IPS-NIHi11 (cell line): ENCODE measurements at places on chromosomes 16 and 17.
A peak's percentile ranks its signal among the peaks of the same experiment; 100 is the strongest.

DNA sequence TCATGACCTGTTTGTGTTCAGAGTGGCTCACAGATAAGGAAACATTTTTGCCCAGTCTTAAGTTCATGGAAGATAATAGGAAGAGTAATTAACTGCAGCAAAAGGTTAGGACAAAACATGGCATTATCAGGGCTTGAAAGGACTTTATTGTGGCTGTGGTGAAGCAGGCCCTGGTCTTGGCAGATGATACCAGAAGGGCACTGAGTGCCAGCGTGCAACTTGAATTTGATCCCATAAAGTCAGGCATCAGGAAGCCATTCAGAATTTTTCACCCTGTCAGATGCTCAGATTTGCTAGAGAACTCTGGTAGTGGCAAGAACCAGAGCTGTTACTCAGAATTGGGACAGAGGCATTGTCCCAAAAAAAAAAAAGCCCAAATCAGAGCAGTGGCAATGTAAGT is 11.2 kb upstream of the COG7 start:
- no peak for DNase-seq

DNA sequence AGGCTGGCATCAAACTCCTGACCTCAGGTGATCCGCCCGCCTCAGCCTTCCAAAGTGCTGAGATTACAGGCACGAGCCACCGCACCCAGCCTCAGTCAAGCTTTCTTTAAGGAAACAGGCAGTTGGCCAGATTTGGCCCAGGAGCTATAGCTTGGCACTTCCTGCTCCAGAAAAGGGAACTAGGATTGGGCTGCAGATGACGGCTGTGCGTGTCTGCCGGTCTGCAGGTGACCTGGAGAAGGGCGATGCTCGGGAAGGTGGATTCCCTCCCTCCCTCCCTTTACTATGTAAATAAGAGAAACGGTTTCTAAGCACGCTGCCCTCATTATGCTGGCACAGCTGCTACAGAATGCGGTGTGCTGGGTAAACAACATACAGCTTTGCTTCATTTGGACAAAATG is 215.9 kb downstream of the RPTOR start:
- DNase-seq = no peak

DNA sequence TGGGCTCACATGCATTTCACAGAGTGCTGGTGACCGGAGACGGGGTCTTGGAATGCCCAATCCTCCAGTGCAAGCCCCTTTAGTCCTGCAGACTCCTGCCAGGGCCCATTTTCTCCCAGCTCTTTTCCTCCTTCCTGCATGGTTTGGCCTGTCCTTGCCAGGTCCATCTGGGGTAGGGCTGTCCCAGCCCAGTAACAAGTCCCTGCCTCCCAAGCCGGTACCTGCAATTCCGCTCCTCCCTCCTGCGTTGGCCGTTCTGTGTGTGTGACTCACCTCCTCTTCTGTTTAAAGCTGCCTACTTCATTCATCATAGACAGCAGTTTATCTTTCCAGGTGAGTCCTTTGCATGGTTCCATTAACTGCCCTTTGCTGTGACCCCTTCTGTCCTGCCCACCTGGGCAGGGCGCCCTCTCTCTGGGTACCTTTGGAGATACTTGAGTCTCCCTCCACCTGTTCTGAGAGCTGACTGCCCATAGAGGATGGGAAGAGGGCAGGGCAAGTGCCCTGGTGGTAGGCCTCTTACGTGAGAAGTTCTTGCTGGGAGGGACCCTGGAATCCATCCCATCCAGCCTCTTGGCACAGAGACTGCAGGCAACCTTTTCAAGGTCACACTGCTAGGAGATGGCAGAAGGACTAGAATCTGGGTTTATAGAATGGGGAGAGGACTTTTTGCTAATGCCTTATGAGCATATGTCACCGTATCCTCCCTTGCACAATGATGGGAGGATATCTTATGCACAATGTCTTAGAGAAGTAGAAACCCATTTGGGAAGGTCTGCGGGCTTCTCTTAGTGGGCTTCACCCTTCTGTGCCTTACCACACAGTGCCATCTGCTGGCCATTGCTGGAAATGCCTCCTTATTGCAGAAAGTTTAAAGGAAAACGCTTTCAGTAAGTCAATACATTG is 29.7 kb upstream of the LGALS9 start:
- peak; percentile 80 for DNase-seq

DNA sequence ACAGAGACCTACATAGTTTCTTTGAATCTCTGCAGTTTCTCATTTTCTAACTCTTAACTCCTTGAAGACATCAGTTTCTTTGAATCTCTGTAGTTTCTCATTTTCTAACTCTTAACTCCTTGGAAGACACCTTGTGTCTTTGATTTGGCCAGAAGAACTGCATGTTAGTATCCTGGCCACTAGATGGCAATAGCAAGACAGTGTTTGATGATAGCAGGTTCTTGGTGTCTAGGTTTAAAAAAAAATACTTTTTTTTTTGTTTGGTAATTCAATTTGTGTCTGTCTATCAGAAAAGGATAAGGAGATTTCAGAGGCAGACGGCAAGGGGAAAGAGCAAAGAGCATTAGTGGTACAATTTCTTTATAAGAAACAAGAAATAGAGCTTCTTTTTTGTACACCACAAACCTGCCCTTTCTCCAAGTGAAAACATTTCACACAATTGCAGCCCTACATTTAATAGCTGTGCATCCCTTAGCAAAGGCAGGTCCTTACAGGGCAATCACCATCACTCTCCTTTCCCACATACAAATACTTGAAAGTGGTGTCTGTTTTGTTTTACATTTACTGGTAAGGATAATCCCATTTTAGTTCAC is 1324.9 kb upstream of the CDH8 start:
- DNase-seq = peak; percentile 52

DNA sequence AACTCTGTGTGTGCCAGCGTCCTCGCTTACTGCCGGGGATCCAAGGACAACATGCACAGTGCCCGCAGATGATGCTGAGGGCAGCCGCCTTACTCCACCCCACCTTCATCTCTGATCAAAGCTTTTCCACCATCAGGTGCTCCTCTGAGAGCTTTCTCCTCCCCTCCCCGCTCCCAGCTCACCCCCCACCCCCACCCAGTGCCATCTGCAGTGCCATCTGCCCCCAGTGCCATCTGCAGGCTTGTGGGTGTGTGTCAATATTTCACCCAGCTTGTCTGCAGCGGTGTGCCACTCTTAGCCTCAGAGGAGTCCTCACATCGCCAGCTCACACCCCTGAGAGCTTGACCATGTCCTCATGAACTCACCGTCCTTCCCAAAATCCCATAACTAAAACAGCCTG is 98.2 kb upstream of the NOL11 start:
- no peak for DNase-seq

DNA sequence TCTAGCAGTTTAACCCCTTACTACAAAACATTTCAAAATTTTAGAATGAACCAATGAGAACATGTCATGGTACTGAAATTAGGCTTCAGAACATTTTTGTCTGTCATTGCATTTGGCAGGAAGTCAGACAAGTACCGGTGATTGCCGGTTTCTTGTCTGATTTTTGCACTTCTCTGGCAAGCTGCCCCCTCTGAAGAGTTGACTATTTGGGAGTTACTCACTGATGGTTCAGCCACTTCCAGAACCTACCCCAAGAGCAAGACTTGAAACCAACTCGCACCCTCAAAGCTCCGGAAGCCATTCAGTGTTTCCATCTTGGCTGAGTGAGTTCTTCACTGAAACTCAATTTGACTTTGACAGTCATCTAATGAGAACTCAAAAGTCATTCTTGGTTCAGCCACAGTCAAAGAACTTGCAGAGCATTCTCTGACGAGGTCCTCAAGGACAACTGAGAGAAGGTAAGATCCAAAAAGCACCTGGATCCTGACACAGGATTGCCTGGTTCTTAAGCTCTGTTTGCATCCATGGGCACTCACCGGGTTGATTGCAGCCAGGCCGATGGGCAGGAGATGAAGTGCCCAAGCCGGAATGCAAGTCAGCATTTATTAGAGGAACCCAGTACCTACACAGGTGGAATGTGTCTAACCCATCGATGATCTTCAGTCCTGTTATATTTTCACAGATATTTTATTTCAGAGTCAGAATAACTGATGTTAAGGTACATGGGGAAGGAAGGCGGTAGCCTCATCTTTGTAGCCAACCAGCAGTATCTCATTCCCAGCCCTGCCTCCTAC is 93.6 kb downstream of the USP22 start:
- no peak for DNase-seq

DNA sequence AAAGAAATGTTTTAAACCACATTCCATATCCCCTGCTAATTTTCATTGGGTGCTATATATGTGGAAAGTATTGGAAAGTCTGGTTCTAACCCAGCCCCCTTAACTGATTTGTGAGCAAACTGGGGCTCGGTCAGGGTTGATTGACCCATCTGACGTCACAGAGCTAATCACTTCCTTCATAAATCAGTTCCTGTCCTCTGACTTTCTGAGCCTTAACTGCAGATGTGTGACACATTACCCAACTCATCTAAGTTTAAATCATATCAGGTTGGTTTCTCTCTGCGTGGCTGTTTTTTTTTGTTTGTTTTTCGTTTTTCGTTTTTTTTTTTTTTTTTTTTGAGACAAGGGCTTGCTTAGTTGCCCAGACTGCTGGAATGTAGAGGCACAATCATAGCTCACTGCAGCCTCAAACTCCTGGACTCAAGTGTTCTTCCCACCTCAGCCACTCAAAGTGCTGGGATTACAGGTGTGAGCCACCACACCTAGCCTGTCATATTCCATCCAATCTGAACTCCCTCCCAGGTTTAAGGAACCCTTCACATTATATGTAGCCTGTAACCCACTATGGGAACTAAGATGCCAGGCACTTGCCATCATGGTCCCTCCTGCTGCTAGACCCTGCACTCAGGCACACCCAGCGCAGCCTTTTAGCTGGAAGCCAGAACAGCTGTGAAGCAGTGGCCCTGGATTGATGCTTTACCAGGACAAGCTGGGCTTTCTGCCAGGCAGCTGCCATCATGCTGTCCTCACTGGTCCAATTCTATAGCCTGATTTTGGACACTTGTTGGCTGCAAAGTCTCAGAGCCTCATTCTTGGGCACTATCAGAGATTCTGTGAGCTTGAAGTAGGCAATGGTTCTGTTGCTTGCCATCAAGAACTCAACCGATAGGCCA is 6.9 kb upstream of the BPTF start:
- DNase-seq = no peak

- peak; percentile 71 for DNase-seq
These were observed 12.1 kb downstream of the CFDP1 start for GRCh38 chr16:75420987-75421819.

DNA sequence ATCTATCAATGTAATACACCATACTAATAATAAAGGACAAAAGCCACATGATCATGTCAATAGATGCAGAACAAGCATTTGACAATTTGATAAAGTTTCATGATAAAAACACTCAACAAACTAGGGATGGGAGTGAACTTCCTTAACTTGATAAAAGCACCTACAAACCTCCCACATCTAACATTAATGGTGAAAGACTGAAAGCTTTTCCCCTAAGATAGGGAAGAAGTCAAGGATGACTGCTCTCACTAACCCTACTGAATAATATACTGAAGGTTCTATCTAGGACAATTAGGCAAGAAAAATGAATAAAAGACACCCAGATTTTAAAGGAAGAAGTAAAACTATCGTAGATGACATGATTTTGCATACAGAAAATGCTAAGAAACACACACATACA is 10.4 kb upstream of the DYNLL2 start:
- DNase-seq = no peak

DNA sequence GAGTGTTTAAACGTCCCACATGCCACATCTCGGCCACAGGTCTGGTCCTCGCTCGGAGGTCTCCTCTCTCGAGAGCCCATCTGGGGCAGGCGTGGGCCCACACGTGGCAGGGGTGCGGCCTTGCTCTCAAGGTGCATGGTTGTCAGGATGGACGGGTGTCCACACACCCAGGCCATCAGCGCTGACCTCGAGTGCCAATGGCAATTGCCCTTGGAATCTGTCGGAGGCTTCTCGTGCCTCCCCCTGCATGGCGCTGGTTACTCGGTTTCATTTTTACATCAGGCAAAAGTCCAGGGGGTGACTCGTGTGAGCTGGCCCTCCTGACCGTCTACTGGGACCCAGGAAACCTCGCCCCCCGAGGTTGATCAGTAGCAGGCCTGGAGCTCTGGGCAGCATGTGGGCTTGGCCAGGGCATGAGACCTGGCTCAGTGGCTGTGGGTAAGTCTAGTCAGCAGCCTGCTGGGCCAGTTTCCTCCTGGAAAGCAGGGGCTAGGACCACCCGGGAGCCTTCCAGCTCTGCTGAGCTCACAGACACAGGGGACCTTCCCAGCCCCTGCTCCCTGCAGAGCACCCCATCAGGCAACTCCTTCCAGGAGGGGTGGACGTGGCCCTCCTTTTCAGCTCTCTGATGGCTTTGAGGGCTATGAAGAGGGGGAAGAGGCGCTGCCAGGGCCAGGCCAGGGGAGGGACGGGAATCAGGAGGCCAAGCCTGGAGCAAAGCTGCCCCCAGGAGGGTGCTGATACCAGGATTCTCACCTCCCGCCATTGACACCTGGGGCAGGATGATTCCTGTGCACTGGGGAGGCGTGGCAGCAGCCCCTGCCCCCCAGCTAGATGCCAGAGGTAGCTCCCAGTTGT is 3.7 kb upstream of the ZNF469 start:
- DNase-seq = no peak

GRCh38 chr17:75856062-75856756 is 1.1 kb upstream of the WBP2 start:
- DNase-seq = no peak

- no peak for DNase-seq
These were observed 36.2 kb downstream of the RGS9 start for GRCh38 chr17:65173284-65173793.

DNA sequence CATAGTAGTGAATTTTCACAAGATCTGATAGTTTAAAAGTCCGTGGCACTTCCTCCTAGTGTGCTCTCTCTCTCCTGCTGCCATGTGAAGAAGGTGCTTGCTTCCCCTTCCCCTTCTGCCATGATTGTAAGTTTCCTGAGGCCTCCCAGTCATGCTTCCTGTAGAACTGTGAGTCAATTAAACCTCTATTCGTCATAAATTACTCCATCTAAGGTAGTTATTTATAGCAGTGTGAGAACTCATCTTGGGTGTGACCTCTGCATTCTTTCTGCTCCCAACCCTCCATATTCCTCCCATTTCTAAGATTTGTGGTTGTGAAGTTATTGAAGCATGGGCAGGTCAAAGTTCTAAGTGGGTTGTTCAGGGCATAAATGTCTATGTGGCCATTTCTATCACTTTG is 62.1 kb upstream of the ADAMTS18 start:
- DNase-seq = no peak

GRCh38 chr17:42421136-42421506 is 1.9 kb downstream of the CAVIN1 start:
- DNase-seq = no peak

GRCh38 chr16:27819356-27819755 is 244.2 kb downstream of the GSG1L start:
- no peak for DNase-seq

GRCh38 chr17:64998436-64999190 is 57.9 kb downstream of the GNA13 start:
- DNase-seq = no peak

GRCh38 chr16:56480776-56481467 is 29.6 kb downstream of the OGFOD1 start:
- DNase-seq = no peak
